ENCODE measurements at places on chromosomes 2 and 18.

DNA sequence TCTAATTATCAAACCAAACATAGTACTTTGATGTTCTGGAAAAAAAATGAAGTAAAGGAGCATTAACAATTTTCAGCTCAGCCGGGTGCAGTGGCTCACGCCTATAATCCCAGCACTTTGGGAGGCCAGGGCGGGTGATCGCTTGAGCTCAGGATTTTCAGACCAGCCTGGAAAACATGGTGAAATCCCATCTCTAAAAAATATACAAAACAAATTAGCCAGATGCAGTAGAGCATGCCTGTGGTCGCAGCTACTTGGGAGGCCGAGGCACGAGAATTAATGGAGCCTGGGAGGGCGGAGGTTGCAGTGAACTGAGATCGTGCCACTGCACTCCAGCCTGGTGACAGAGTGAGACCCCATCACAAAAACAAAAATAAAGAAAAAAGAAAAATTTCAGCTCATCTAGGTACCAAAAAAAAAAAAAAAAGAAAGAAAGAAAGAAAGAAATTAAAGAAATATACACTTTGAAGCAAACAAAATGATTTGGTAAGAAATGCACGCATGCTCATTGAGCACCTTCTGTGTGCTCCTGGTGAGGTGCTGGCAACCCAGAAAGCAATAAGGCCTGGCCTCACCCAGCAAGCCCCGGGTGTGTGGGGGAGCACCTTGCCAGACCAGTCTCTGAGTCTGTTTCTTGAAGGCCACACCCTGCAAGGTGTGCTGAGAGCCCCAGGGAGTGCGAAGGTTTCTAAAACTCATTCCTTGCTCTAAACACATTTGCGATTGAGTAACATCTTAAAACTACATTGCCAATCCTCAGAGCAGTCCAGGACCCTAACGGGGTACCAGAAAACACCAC is 133.5 kb downstream of the TFCP2L1 start:
- DNase-seq = no peak

- DNase-seq = no peak
These were observed 291.9 kb upstream of the TRIB2 start for GRCh38 chr2:12424809-12425208.

DNA sequence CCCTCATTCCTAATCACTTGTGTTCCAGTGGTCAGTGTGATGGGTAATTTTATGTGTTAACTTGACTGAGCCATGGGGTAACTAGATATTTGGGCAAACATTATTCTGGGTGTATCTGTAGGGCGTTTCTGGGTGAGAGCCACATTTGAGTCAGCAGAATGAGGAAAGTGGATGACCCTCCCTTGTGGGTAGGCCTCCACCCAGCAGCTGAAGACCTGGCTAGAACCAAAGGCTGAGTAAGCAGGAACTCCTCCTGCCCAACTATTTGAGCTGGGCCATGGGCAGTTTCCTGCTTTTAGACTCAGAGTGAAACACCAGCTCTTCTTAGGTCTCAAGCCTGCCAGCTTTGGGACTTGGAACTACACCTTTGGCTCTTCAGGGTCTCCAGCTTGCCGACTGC is 141.8 kb downstream of the ACKR3 start:
- DNase-seq = no peak

DNA sequence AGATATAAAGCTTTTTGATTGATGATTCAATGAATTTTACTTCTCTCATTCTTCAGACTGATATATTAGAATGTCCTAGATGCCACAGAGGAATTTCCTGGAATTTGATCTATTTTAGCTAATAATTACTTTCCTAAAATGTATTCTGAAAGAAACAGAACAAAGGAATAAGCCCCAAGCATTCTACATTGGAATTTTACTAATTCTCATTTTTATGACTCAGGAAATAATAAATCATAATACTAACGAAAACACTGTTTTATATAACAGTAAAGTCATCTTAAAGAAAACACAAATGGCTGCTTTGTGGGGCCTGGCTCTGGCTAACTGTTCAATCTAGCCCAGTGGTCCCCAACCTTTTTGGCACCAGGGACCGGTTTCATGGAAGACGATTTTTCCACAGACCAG is 68.6 kb upstream of the LPIN2 start:
- no peak for DNase-seq

GRCh38 chr18:45849529-45849928 is 24.1 kb downstream of the SIGLEC15 start:
- DNase-seq = no peak

GRCh38 chr2:105328281-105329196 is 996 bp downstream of the TGFBRAP1 start:
- DNase-seq = peak; percentile 5

DNA sequence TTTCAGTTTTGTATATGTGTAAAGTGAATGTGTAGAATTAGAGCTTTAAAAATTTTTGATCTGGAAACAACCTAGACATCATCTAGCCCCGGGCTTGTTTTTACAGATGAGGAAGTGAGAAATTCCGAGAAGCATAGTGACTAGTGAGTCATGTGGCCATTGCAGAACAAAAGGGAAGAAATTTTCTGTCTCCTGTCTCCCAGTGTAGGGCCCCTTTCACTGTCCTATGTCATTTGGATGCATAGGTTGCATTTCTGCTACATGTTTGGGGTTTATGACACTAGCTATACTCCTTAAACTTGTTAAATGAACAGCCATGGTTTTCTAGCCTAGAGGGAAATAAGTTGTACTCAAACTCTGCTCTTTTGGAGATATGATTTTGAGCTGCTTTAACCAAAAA is 84.6 kb downstream of the PLCL1 start:
- DNase-seq = peak; percentile 27

DNA sequence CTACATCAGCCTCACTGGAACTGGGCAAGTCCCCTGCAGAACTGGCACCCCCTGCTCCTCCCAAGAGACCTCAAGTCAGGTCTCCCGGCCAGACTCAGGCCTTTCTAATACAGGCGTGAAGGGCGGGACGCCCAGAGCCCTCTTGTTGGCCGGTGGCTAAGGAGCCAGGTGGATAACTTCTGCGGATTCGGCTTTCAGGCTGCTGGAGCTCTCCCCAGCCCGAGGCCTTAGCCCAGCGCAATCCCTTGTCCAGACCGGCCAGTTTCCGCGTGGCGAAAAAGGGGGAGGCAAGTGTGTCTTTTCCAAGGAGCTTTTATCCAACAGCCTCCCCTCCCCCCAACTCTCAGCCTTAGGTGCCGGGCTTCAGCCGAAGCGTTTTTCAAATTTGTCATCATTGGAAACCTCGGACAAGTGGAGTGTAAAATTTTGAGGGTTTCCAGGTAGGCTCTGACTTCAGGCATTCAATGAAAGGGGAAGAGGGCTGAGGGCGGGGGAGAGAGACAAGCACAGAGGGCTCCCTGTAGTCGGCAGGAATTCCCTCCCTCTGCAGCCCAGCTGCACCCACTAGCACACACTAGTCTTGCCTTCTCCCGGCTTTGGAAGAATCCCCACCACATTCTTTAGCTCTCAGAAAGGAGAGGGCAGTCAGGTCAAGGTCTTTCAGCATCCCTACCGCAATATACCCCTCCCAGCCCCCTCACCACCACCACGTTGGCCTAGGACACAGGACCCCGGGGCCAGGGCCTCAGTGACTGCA is 9.5 kb upstream of the SATB2 start:
- DNase-seq = no peak

- no peak for DNase-seq
These were observed 144.9 kb upstream of the NCKAP5 start for GRCh38 chr2:133713049-133713580.

GRCh38 chr2:68742626-68743415 is 8.2 kb downstream of the ARHGAP25 start:
- DNase-seq = no peak

DNA sequence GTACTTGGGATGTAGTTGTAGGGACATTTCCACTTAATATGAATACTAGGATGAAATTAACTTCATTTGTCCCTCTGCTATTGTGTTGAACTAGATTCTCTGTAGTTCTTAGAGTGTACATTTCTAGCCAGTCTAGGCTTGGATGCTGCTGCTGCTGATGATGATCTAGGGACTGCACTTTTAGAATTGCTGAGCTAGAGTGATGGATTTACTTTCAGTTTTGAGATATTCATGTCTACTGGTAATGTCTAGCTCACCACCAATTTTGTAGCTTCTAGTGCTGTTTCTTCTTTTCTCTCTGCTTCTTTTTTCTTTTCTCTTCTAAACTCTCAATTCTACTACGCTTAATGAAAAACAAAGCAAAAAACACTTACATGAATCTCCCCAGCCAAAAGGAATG is 49.4 kb downstream of the MRPS9 start:
- DNase-seq = no peak

- no peak for DNase-seq
These were observed 565 bp downstream of the SP140 start for GRCh38 chr2:230226051-230226551.

GRCh38 chr2:12032975-12033374 is 286.5 kb downstream of the LPIN1 start:
- no peak for DNase-seq

GRCh38 chr2:70596739-70597138 is 43.1 kb upstream of the TGFA start:
- DNase-seq = no peak

DNA sequence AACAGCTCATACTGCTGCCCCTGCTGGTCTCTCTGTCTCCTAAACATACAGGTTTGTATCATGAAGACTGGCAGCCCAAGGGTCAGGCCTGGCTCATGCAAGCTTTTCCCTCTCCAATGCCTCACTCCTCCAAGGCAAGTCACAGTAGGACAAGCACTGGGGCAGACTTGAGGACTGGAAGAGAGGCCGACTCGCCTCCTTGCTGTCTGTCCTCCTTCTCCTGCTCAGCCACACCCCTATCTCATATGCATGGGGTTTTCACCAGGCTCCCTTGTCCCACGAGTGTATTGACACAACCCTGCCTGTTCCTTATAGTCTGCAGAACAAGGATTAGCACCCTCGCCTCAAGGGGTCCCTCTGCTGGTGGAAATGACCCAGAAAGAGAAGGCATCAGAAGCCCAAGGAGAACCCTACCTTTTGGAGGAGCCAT is 223.7 kb downstream of the SOX11 start:
- no peak for DNase-seq

GRCh38 chr2:191832668-191833067 is 14.2 kb downstream of the CAVIN2 start:
- no peak for DNase-seq

DNA sequence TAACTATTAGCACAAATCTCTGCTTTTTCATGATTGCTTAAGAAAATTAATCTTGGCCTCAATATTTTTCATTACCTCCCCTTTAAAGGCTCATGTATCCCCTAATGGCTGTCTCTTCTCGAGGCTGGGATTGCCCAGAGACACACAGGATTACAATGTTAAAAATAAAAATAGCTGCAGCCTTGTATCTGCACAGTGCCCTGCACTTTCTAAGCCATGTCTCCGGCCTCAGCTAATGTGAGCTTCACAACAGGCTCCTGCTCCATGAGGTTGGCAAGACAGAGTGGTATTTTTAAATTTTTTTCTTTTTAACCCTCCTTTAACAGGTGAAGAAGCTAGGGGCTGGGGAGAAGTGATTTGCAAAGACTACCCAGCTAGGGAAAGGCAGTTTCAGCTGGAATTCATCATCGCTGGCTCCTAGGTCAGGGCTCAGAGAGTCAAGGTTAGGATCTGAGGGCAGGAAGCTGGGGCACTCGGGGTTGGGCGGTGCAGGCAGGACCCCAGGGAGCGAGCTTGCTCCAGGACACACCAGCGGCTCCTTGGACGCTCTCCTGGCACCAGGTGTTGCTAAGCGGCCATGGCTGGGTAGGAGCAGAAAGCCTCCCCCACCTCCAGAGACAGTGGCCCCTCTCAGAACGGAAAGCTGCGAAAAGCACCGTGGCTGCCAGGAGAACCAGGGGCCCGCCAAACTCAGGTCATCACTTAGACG is 135.6 kb downstream of the SMAD2 start:
- no peak for DNase-seq

DNA sequence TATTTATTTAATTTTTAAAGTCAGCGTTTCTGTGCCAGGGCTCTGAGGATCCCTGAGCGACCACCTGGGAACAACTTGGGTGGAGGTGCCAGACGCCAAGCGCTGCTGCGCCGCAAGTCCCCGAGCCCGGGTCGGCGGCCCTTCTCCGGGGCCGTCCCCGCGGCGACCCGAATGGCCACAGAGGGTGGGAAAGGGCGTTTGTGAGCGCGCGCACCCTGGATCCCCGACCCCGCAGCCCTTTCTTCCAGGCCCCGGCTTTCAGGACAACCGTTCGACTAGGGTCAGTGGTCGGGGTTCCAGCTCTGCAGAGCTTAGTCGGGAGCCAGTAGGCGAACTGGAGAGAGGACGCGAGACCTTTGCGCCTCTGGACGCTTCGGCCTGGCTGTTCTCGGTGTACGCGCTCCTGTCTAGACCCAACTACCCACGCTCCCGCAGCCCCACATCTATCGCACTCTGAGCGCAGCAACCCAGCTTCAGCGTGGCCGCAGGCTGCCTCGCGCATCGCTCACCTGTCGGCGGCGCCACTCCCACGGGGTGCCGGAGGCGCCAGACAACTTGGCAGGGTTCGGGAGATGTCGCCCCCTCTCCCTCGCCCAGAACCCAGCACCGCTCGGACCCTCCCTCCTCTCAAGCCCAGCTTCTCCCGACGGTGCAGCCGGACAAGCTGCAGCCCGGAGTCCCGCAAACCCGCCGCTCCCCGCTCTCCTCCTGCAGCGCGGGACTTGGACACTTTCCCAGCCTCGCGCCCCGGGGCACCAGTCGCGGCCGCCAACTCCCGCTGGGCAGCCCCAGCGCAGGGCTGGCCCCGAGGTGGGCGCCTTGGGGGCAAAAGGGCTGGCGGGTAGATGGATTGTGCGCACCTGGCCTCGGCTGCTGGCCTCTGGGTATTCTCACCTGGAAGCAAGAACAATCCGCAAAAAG is 758 bp downstream of the LYPD1 start:
- no peak for DNase-seq

DNA sequence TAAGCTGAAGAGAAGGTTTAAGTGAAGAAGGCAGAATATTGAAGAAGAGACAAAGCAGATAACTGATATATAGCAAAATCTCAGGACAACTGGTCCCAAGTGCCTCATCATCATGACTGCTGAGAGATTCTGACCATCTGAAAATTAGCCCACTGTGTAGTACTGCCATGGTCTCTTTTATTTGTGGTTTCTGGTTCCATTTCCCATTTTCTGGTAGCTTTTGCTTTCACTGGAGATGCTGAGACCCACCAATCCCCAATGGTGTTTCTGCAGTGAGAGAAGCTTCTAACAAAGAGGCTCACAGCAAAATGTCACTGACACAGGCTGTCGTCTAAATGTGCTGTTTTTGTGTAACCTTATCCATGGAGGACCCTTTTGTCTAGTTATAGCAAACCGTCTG is 79.5 kb downstream of the TMEM163 start:
- no peak for DNase-seq

DNA sequence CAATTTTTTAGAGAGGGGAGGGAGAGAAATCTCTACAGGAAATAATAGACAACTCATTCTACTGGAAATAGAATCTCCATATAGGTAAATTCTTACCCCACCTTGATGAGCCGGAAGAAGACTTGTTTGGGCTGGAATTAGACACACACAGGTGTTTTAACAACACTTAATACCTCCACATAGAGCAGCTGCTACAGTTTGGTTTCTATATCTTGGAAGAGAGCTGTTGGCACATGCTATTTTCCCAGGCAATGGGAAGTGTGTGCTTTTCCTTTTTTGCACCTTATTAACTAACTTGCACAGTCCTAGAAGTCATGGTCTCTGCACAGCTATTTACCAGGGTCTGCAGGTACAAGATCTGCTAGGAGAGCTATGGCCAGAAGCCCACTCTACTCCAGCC is 73.7 kb downstream of the SATB2 start:
- no peak for DNase-seq

All from stimulated activated CD4-positive, alpha-beta T cell treated with anti-CD3 and anti-CD28 coated beads, Interleukin-4, amount 100 ng/mL, for 4 hours (primary cell).